ENCODE measurements at places on chromosomes 7 and 10.

DNA sequence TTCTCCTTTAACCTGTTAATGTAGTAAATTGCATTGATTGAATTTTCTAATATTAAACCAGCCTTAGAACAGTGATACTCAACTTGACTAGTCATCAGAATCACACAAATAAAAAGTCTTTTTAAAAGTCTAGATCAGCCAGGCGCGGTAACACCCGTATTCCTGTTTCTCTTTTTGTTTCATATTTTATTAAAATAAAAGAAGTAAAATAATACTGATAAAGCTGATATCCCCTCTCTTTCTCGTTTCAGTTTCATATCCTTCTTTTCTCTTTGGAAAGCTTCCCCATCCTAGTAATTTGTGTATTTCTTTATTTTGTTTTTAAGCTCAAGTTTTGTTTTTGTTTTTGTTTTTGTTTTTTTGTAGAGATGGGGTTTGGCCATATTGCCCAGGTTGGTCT is 9.3 kb downstream of the SMO start:
- DNase-seq: no peak

GRCh38 chr10:6607182-6607581 is 27.1 kb upstream of the PRKCQ start:
- no peak for DNase-seq

DNA sequence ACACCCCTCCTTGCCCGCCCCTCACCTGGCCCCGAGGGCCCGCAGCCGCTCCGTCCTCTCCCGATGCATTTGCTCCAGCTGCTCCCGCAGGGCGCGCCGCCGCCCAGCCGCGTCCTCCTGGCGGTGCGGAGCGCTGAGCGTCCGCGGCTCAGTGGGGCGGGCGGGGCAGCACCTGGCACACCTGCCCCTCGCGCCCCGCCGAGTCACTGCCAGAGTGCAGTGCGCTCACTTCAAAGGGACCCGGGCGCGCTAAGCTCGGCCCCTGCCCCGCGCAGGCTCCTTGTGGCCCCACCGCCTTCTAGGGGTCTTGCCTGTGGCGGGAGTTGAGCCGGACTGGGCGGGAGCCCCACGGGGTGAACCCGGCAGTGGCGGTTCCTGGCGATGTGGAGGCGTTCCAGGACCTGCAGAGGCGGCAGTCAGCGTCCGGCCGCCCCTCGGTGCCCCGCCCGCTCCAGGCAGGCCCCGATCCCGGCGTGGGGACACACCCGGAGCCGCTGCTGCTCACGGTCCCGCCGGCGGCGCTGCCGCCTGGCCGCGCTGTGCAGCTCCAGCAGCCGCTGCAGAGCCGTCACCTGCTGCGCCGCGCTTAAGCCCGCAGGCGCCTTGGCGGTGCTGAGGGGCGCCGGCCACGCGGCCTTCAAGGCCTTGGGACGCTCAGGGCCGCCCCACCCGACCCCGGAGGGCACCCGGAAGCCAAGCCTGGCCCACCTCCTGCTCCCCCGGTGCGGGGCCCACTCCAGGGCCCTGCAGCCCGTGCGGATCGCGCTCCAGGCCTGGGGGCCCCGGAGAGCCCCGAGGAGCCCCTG is 6.7 kb downstream of the ATP6V1F start:
- peak; percentile 46 for DNase-seq

DNA sequence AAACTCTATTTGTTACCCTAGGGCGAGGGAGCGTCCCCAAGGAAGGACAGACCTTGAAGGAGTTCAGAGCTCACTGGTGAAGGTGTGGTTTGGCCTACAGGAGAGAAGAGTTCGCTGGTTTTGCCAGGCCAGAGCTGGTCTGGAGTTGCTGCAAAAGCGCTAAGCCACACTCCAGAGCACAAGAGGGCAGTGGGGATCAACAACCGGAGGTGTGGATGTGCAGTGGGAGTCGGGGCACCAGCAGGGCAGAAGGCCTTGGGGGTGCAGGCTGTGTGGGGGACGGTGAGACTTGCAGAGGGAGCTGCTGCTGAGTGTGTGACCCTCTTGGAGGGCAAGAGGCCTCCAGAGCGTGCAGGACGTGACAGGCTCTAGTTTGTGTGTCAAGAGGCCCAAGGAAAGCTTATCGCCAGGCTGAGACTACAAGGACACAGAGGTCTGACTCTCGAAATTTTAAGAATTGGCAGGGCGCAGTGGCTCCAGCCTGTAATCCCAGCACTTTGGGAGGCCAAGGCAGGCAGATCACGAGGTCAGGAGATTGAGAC is 14.3 kb upstream of the CUL1 start:
- no peak for DNase-seq

- no peak for DNase-seq
Measured at GRCh38 chr10:29030900-29031299, 258.0 kb upstream of the LYZL1 start.

DNA sequence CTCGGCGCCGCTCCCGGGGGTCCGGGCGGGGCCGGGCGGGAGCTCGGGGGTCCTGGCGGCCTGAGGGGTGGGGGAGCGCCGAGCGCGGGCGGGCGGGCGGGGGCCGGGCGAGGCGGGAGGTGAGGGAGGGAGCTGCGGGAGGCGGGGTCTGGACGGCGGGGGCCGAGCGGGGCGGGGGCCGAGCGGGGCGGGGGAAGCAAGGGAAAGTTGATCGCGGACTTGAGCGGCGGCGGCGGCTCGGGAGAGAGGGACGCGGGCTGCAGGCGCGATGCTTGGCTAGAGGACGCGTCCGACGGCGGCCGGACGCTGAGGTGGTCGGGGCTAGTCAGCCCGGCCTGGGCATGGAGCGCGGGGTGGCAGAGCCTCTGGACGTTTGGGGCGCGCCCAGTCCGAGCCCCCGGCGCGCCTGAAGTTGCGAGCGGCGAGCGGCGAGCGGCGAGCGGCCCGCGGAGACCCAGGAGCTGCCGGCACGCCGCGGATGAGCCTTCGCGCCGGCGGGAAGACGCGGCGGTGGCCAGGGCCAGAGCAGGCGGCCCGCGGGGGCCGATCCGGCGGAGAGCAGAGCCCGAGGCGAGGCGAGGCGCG is at the start of gene CDH23:
CDH23 (plus strand) TSS at position 210 of the 585 bp plus-strand sequence. CDS start 42,912 bp downstream, outside the sequence.
- peak; percentile 26 for DNase-seq

DNA sequence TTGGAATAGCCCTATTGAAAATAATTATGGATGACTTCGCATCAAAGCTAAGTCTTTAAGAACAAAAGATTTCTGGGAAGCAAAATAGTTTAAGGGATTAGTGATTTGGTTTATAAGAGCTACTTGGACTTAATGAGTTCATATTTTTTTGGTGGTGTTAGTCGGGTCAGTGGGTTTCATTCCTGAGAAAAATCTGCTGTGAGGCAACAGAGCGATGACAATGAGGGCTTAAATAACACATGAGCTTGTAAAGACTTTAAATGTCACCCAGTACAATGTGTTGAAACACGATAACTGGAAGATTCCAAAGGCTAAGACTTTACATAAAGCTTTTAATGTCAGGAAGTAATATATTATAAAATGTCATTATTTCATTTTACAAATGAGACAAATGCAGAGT is 178.8 kb downstream of the ARL4A start:
- no peak for DNase-seq

- no peak for DNase-seq
Measured at GRCh38 chr10:24306507-24306875, 97.6 kb downstream of the KIAA1217 start.

- no peak for DNase-seq
Measured at GRCh38 chr7:42219447-42219846, 17.6 kb downstream of the GLI3 start.

GRCh38 chr10:72257051-72257892 is 16.5 kb upstream of the DDIT4 start:
- no peak for DNase-seq

GRCh38 chr10:64859911-64860310 is 1338.7 kb downstream of the REEP3 start:
- DNase-seq: no peak

DNA sequence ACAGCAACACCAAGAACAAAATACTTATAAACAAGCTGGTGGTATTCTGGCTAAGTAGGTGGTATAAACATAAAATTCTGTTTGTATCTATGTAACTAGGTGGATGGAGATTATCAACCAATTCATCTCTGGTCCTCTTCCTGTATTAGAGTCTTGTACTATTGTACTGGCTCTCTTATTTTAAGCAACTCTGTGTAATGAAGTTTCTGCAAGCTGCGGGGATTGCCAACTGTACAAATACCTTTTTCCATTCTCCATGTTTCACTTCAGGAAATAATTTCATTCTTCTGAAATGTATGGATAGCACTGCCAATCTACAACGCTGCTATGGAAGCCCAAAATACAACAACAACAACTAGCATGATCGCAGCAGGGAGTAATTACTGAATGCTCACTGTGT is 44.8 kb downstream of the JAZF1 start:
- DNase-seq: no peak

GRCh38 chr10:90288391-90288933 is 569.4 kb downstream of the HTR7 start:
- DNase-seq: no peak

- DNase-seq: no peak
Measured at GRCh38 chr7:132500727-132501440, 75.4 kb downstream of the PLXNA4 start.

GRCh38 chr10:28709001-28709710 is 31.8 kb downstream of the BAMBI start:
- DNase-seq: no peak

DNA sequence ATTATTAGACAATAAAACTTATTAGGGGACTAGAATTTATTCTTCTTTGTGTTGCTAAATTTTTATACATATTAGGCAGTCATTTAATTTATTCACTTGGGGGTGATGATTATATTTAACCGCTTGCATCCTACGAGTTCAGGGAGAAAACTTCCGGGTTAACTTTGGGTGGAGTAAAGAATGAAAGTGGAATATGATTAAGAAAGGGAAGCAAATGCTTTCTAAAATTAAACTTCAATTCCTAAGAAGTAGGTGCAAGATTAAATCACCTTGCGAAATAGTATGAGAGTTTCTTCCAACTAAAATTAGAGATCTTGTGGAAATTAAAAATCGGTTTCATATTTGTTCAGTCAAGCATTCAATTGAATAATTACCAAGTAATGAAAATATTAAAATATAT is 33.5 kb downstream of the MRC1 start:
- DNase-seq: no peak

DNA sequence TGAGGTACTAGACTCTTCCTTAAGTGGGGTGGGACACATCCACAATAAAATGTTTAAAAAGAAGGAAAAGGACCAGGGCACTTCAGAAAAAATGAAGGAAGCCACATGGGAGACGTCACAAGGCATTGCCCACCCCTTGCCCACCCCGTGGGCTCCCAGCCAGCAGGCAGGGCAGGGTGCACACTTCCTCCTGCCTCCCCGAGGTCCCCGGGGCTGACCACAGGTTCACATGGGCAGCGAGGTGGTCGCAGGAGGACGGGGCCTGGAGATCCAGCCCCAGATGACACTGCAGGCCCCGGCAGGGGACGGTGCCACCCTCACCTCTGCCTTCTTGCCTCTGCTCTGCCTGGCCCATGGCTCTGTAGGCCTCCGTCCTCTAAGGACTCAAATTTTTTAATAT is 45.6 kb downstream of the PWWP2B start:
- no peak for DNase-seq

DNA sequence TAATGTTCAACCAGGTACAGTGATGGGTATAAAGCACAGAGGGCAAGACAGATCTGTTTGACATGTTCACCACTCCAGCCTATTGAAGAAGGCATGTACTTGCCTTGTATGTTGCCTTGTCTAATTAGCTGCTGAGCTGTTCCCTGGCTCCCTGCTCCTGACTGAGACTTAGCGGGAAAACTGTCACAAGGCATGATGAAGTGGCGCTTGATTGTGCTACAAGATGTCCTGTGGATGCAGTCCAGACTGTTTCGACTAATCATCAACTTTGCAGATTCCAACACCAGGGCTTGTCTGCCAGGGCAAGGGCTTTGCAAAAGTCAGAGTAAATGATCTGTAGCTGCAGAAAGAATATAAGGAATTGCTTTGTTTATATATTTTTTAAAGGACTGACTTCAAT is 136.2 kb upstream of the NRBF2 start:
- DNase-seq: no peak

GRCh38 chr7:74288034-74288881 is 949 bp upstream of the CLIP2 start:
- no peak for DNase-seq

- no peak for DNase-seq
Measured at GRCh38 chr7:75945297-75946168, 30.6 kb downstream of the POR start.
